Vagina (tissue), 2 donors: ENCODE measurements at places on chromosomes 5 and 9. TPM values are rescaled to one million over a fixed set of nuclear protein-coding genes. Genes with fewer than 3 reads are reported as not detected.

DRD1 gene
- not detected for total RNA-seq

DNA sequence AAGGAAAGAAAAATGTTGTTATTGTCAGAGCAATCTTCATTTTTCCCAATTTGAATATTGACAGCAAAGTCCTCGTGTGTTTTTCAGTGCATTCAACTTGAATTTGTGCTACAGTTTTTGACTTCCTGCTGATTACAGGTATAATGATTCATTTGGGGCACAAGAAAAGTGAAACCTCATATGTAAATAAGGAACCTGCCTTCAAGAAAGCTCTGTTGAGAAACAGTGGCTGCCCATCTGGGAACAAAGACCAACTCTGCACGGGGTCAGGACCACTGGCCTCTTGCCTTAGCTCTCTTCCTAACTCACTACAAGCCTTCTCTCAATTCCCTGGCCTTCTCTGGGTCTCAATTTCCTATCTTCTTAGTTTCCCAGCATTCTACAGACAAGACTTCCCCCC, 21.0 kb downstream of the TIMD4 start:
- no peak overlapping the region for H3K27ac ChIP-seq
- H3K36me3 ChIP-seq = no peaks in the 10 kb centered on the region
- H3K27me3 ChIP-seq = no peaks in the 10 kb centered on the region
- H3K4me3 ChIP-seq = no peak overlapping the region
- no peak for DNase-seq

- no peaks in the 10 kb centered on the region for H3K36me3 ChIP-seq
- no peak for DNase-seq
- H3K27ac ChIP-seq = peak overlapping the region; percentile 77
- no peaks in the 10 kb centered on the region for H3K27me3 ChIP-seq
- peaks cover 69% of the 10 kb centered on the region for H3K4me1 ChIP-seq
- no peak overlapping the region for H3K4me3 ChIP-seq
These were observed 116.8 kb downstream of the RGS3 start for GRCh38 chr9:113580041-113580953.

GRCh38 chr9:123316053-123316718, 39.8 kb upstream of the CRB2 start:
- peaks cover 8% of the 10 kb centered on the region for H3K4me1 ChIP-seq
- H3K4me3 ChIP-seq = no peak overlapping the region
- H3K36me3 ChIP-seq = no peaks in the 10 kb centered on the region
- H3K27me3 ChIP-seq = no peaks in the 10 kb centered on the region

DNA sequence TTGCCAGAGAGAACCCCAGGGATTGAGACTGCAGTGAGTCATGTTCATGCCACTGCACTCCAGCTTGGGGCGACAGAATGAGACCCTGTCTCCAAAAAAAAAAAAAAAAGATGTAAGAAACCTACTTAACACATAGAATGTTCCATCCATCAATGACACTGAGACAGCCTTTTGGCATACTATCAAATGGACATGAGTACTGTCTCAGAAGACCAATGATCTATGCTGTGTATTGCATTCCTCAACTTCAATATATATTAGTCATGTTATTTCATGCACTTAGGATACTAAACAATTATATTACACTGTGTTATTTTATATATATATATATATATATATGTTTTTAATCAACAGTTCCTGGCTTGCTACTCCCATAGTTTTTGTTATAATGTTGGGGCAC, 57.1 kb upstream of the ANKH start:
- H3K4me3 ChIP-seq = no peak overlapping the region
- no peaks in the 10 kb centered on the region for H3K4me1 ChIP-seq
- H3K36me3 ChIP-seq = no peaks in the 10 kb centered on the region
- no peaks in the 10 kb centered on the region for H3K27me3 ChIP-seq
- DNase-seq = no peak
- H3K27ac ChIP-seq = no peak overlapping the region

DNA sequence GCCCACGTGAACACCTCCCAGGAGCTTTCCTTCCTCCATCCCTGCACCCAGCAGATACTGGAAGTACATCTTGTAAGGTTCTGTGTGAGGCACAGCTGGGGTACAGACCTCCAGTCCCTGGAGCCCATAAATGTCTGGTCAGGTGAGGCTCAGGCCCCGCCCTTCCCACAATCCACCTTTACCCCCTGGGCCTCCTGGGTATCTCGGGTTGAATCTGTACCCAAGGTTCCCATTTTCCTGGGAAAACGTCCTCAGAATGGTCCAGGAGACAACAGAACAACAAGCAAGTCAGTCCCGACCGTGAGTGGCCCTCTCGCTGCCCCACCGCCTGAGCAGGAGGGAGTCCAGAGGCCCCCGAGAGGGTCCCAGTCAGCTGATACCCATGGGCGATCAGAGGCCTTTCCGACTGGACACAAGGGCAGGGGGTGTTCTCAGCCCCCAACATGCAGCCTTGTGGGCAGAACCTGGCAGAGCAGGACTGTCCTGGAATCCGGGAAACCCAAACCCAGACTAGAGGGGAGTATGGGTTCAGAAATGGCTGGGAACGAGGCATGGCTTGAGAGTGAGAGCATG, 4.3 kb downstream of the SPATA31E1 start:
- DNase-seq = peak; percentile 56
- no peaks in the 10 kb centered on the region for H3K27me3 ChIP-seq
- no peaks in the 10 kb centered on the region for H3K4me1 ChIP-seq
- H3K4me3 ChIP-seq = no peak overlapping the region
- H3K36me3 ChIP-seq = no peaks in the 10 kb centered on the region
- H3K27ac ChIP-seq = no peak overlapping the region

DNA sequence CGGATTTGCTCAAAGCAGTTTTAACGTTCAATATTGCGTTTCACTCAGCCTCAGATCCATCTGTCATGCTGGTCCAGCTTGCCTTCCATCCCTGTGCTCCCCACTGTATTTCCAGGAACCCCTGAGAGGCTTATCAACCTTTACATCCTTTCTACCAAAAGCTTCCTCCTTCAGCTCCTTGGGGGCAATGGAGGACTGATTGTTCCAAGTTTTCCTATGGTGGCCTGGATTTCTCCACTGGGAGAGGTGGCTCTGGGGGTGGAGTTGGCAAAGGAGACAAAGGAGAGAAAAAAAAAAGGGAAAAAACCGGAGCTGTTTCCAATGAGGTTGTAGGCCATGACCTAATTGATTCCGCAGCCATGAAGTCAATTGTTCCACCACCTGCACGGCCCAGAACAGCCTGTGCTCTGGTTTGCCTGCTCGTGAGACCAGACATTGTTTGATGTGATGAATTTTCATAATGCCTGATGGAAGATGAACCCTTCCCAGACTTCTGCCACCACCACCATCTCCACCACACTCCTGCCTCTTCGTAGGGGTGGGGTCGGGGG, 54.1 kb downstream of the ABLIM3 start:
- H3K27ac ChIP-seq = no peak overlapping the region
- no peaks in the 10 kb centered on the region for H3K4me1 ChIP-seq
- no peak for DNase-seq
- no peak overlapping the region for H3K4me3 ChIP-seq
- no peaks in the 10 kb centered on the region for H3K27me3 ChIP-seq

LECT2 gene
- not detected for total RNA-seq

DNA sequence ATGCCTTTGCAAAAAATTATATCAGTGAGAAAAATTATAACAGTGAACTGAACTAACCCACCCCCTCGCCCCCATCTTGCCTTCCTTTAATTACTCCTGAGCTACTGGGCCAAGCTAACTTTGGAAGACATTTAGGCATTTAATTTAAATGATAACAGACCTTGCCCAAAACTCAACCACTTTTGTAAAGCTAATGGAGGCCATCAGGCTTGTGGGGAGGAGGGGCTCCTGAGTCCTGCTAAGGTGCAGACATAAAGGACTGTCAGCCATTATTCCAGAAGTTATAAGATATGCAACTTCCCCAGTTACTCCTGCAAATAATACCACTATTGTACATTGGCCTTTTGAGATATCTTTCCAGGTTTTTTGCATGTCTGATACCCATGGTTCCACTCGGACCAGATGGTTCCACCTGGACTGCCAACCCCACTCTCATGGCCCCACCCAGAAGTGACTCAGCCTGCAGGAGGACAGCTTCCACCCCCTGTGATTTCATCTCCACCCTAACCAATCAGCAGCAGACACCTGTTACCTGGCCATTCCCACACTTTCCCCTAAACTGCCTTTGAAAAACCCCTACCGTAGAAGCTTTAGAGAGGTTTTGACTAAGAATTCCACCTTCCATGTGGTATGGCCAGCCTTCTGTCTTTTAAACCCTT, 805.4 kb upstream of the CDH6 start:
- H3K27ac ChIP-seq = no peak overlapping the region
- no peaks in the 10 kb centered on the region for H3K4me1 ChIP-seq
- DNase-seq = no peak
- H3K4me3 ChIP-seq = no peak overlapping the region
- no peaks in the 10 kb centered on the region for H3K36me3 ChIP-seq
- H3K27me3 ChIP-seq = no peaks in the 10 kb centered on the region

MZB1 gene
- total RNA-seq = not detected

DNA sequence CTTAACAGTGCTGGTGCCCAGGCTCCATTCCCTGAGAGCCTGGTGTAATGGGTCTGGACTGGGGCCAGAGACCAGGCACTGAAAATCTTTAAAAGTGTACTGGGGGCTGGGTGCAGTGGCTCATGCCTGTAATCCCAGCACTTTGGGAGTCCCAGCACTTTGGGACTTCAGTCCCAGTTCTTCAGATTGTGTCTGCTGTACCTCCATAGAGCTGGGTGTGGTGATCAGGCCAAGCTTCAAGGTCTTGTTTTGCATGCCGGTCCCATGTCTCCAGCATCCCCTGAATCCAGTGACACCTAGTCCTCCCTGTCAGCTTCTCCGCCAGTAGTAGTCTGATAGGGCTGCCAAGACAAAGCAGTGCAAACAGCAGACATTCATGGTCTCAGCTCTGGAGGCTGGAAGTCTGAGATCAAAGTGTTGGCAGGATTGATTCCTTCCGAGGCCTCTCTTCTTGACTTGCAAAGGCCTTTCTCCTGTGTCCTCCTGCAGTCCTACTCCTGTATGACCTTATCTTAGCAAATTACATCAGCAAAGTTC, 108.2 kb downstream of the SYK start:
- no peak for DNase-seq
- no peak overlapping the region for H3K27ac ChIP-seq
- H3K36me3 ChIP-seq = no peaks in the 10 kb centered on the region
- H3K27me3 ChIP-seq = no peaks in the 10 kb centered on the region
- peaks cover 13% of the 10 kb centered on the region for H3K4me1 ChIP-seq
- H3K4me3 ChIP-seq = no peak overlapping the region

DNA sequence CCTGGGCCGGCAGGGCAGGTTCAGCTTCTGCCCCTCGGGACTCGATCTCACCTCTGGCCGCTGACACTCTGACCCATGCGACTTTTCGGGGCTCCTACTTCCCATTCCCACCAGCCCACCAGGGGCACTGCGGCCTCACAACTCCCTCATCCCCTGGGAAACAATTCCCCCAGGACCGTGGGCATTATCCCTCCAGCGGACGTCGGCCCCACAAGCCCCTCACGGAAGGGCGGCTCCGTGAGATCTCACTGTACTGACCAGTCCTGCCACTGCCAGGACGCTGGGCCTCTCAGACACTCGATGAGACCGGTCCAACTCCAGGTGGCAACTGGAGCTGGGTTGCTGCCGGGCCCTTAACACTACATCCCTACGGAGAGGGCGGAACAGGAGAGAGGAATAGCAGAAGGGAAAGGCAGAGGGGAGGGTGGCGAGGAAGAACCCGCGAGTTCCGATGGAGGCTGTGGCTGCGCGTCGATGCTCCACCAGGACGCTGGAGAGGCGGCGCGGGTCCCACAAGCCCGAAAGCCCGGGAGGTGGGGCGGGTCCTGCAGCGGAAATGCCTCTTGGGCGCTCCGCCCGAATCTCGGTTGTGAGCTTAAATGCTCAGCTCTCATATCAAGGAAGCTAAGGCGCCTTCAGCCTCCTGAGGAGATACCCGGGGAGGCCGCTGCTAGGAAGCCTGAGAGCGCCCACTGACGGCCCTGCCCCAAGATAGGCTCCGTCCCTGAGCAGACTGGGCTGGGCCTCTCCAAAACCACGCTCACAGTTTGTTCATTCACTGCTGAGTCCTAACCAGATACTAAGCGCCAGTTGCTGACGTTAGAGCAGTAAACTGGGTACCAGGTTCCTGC, 36.3 kb downstream of the VCP start:
- H3K4me3 ChIP-seq = peak overlapping the region; percentile 30
- peaks cover 10% of the 10 kb centered on the region for H3K4me1 ChIP-seq
- no peak for DNase-seq
- peak overlapping the region; percentile 28 for H3K27ac ChIP-seq
- peaks cover 6% of the 10 kb centered on the region for H3K36me3 ChIP-seq

DNA sequence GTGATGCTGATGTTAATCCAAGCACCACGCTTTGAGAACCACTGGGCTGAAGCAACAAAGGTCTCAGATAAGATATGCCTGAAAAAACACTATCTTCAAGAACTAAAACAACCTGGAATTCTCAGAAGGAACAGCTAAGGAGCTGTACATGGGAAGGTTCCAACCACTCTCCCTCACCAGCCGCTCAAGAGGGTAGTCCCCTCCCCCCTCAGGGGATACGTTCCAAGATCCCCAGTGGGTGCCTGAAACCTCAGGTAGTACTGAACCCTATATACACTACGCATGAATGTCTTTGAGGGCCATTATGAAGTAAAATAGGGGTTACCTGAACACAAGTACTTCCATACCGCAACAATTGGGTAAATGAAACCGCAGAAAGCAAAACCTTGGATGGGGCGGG, 1.9 kb downstream of the BOD1 start:
- no peak overlapping the region for H3K27ac ChIP-seq
- H3K4me1 ChIP-seq = peaks cover 42% of the 10 kb centered on the region
- peak overlapping the region; percentile 100 for H3K4me3 ChIP-seq
- H3K27me3 ChIP-seq = no peaks in the 10 kb centered on the region
- DNase-seq = no peak

DNA sequence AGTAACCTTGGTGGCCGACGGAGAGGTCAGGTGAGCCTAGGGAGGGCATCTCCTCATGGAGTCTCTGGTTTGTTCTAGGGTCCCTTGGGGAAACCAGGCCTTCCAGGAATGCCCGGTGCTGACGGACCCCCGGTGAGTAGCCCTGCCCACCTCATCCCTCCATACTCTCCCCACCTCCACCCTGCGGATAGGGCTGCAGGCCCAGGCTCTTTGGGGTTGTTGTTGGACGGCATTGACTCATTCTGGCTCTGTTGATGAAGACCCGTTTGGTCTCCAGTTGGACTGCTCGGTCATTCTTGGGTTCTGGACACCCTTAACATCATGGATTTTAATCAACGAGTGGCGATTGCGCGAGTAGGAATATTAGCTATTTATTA, 112.3 kb upstream of the FCN2 start:
- peaks cover 8% of the 10 kb centered on the region for H3K4me1 ChIP-seq
- H3K27ac ChIP-seq = peak overlapping the region; percentile 18
- no peaks in the 10 kb centered on the region for H3K36me3 ChIP-seq
- DNase-seq = no peak
- no peak overlapping the region for H3K4me3 ChIP-seq
- no peaks in the 10 kb centered on the region for H3K27me3 ChIP-seq

THOC3 gene
- total RNA-seq = 69.0 TPM

GPR151 gene
- not detected for total RNA-seq

GRCh38 chr5:142568283-142568995, 117.5 kb downstream of the FGF1 start:
- H3K27ac ChIP-seq = no peak overlapping the region
- no peak overlapping the region for H3K4me3 ChIP-seq
- no peaks in the 10 kb centered on the region for H3K36me3 ChIP-seq
- H3K27me3 ChIP-seq = no peaks in the 10 kb centered on the region
- DNase-seq = no peak
